ENCODE measurements at places on chromosomes 4 and X.
A peak's percentile ranks its signal among the peaks of the same experiment; 100 is the strongest.

DNA sequence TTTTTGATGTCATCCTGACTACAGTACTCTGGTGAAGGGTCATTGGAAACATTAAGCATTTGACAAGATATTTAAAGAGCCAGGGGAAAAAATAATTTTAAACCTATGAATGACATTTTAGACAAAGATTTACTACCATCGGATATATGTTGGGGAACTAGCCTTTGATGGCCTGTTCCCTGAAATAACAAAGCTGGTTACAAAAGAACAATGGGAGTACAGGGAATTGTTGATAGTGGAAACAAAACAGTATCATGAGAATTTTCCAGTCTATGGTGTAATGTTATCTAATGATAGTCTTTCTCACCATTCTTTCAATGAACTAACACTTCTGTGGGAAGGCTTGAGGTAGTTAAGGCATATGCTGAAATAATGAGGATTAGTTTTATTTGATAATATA is 125.9 kb upstream of the KLHL4 start:
- no peak for DNase-seq

DNA sequence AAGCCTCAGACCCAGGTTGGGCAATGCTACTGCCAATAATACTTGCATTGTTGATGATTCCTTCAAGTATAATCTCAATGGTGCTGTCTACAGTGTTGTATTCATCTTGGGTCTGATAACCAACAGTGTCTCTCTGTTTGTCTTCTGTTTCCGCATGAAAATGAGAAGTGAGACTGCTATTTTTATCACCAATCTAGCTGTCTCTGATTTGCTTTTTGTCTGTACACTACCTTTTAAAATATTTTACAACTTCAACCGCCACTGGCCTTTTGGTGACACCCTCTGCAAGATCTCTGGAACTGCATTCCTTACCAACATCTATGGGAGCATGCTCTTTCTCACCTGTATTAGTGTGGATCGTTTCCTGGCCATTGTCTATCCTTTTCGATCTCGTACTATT is 7.4 kb downstream of the LPAR4 start:
- DNase-seq = no peak

DNA sequence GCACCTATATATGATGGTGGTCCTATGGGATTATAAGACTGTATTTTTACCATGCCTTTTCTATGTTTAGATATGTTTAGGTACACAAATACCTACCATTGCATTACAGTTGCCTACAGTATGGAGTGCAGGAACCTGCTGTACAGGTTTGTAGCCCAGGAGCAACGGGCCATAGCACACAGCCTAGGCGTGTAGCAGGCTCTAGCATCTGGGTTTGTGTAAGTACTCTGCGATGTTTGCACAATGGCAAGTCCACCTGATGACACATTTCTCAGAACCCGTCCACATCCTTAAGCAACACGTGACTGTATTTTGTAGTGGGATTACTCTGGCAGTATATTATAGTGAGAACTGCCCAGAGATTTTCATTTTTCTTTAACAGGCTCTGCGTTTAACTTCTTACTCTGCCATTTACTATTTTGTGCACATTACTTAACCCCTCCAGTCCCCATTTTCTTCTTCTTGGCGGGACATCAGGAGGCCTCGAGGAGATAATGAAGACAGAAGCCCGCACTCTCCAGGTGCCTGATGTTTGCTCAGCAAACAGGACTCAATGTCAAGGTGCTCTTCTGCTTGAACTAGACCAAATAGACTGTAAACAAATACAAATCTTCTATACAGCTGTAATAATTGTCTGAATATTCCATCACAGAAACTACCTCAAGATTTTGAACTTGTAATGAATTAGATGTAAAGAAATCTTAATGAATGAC is 102.0 kb upstream of the PDLIM3 start:
- no peak for DNase-seq

DNA sequence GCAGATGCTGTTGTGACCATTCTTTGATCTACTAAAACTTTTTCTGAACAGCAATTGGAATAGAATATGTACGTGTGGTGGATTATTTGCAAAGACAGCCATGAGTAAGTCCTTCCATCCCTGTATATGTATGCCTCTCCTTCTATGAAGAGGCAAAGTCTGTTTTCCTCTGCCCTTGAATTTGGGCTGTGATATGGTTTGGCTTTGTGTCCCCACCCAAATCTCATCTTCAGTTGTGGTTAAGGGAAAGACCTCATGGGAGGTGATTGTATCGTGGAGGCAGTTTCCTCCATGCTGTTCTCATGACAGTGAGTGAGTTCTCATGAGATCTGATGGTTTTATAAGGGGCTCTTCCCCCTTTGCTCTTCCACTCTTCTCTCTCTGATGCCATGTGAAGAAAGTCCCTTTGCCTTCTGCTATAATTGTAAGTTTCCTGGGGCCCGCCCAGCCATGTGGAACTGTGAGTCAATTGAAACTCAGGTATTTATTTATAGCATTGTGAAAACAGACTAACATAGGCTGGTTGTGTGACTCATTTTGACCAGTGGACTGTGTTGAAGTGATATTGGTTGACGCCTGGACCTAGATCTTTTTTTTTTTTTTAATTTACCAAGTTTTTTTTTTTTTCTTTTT is 108.3 kb upstream of the CAMK2D start:
- DNase-seq = no peak

GRCh38 chr4:171676555-171677215 is 136.5 kb upstream of the GALNTL6 start:
- DNase-seq = no peak

DNA sequence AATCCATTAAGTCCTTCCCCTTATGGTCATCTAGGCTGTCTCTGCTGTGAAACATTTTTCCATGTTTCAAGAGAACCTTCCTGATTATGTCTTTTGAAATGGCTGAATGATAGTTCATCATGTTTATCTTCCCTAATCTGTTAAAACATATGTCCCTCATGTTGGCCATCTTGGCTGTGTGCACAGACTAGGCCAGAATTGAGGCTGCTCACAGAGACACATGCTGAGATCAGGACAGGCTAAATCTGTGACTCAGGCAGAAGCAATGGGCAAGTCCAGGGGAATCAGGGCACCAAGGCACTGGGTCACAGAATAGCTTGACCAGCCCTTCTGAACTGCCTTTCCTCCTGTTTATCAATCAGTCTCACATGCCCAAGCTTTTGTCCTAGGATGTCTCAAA is 78.3 kb downstream of the FHDC1 start:
- DNase-seq = no peak

DNA sequence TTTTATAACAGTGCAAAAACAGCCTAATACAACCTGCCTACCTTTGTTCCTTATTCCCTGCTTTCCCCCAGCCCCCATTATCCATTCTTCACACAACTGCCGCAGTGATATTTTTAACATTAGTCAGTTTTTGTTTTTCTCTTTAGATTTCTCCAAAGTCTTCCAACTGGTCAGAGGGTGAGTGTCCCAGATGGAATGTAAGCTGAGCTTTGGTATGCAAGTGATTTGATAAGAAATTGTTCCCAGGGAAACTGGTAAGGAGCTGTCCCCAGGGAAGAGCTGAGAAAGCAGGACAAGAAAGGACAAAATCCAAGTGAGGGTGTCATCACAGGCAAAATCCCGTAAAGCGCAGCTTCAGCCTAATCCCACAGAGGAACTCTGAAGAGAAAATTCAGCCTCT is 475.5 kb upstream of the ADGRL3 start:
- peak; percentile 91 for DNase-seq

DNA sequence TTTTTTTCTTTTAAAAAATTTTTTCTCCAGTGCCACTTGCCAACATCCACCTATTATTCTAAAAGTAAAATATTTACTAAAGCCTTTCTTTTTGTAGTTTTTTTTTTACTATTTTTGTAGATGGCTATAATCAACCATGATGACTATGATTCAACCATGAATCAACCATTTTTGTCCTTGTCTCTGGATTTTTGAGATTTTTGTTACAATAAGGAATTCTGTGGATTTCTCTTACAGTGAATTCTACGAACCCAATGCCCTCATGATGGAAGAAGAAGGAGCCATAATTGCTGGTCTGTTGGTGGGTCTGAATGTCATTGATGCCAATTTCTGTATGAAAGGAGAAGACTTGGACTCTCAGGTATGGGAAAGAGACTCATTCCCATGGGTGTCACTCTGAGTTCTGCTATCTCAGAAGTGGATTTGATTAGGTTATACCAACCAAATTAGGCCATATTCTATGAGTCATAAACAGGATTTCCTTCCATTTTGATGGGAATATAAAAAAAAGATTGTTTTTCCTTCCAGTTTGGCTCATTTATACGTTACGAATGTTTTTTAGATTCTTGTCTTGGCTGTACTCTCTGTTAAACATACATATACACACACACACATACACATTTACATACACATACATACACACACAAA is 46.7 kb downstream of the RUFY3 start:
- peak; percentile 71 for DNase-seq

DNA sequence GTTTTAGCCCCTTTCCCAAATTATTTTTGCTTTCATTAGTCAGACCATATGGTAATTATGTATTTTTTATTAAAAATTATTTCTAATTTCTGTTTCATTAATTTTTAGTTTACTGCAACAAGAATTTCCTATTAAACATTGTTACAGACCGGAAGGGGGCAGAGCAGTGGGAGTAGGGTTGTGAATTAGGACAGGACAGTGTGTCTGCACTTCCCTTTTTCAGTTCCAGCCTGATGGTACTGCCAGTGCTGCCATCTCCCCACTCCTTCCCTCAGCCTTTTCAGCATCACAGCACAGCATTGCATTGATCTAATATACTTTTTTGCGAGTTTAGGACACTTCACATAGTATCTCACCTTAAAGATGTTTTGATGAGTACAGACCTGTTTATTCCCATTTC is 76.5 kb downstream of the STIM2 start:
- DNase-seq = no peak

DNA sequence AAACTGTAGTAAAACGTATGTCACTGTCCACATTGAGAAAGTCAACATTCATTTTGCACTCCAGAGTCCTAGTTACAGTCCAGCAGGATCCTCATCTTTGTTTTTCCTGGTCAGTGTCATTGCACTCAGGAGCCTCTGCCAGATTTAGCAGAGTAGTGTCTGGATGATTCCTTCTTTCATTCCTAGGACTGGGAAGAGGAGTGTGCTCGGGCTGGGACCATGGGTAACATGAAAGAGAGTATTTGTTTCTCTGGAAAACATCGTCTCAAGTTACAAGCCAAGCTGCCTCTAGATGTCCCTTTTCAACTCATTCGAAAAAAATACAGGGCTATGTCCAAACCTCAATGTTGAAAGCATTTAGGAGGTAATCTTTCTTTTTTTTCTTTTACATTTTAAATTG is 69.9 kb upstream of the TNIP3 start:
- DNase-seq = no peak

DNA sequence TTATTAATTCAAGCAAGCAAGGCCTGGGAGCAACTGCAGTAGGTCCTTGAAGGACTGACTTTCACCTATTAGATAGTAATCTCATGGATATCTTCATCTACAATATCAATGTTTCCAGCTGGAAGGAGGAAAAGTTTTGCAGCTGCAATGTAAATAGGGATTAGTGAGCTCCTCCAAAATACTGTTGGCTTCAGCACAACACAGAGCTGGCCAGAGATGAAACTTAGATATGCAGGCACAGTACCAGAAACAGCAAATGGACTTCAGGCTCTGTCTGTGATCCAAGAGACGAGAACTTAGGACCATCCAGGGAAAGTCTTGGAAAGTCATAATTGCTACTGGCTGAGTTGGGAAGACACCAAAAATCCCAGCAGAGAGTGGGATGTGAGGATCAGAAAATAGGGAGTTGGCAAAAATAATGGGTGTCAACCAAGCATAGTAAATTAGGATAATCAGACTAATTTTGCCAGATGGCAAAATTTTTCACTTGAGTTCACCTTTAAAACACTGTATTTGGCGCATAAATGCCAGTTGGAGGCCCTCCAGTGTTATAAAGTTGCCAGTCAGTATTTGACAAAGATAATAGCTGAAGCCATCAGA is 57.5 kb downstream of the PARM1 start:
- DNase-seq = no peak

GRCh38 chr4:81084029-81084428 is 53.5 kb downstream of the BMP3 start:
- no peak for DNase-seq

GRCh38 chrX:39640866-39641265 is 456.9 kb downstream of the BCOR start:
- no peak for DNase-seq

- DNase-seq = no peak
Measured at GRCh38 chrX:40005292-40006011, 92.3 kb downstream of the BCOR start.
